ENCODE measurements at places on chromosomes 1 and 21.

GRCh38 chr1:63004868-63005267, 220.9 kb downstream of the ATG4C start:
- H3K4me1 ChIP-seq: no peaks in the 10 kb centered on the region
- H3K27me3 ChIP-seq: peaks cover 18% of the 10 kb centered on the region
- no peak overlapping the region for H3K4me3 ChIP-seq

- DNase-seq: no peak
- peaks cover 9% of the 10 kb centered on the region for H3K27me3 ChIP-seq
- no peaks in the 10 kb centered on the region for H3K4me1 ChIP-seq
These were observed 21.9 kb downstream of the FAM3B start for GRCh38 chr21:41338455-41338854.

- H3K4me1 ChIP-seq: no peaks in the 10 kb centered on the region
- no peak overlapping the region for H3K27ac ChIP-seq
- H3K36me3 ChIP-seq: no peaks in the 10 kb centered on the region
These were observed 215.6 kb downstream of the DENND1B start for GRCh38 chr1:197559655-197560054.

- H3K36me3 ChIP-seq: peaks cover 9% of the 10 kb centered on the region
- no peak for DNase-seq
- peaks cover 27% of the 10 kb centered on the region for H3K4me1 ChIP-seq
- no peak overlapping the region for H3K4me3 ChIP-seq
These were observed 157.0 kb downstream of the ADSS2 start for GRCh38 chr1:244294599-244295224.

GRCh38 chr1:10168912-10169514, 41.4 kb upstream of the KIF1B start:
- H3K4me3 ChIP-seq: no peak overlapping the region
- H3K4me1 ChIP-seq: peaks cover 6% of the 10 kb centered on the region
- DNase-seq: no peak

DNA sequence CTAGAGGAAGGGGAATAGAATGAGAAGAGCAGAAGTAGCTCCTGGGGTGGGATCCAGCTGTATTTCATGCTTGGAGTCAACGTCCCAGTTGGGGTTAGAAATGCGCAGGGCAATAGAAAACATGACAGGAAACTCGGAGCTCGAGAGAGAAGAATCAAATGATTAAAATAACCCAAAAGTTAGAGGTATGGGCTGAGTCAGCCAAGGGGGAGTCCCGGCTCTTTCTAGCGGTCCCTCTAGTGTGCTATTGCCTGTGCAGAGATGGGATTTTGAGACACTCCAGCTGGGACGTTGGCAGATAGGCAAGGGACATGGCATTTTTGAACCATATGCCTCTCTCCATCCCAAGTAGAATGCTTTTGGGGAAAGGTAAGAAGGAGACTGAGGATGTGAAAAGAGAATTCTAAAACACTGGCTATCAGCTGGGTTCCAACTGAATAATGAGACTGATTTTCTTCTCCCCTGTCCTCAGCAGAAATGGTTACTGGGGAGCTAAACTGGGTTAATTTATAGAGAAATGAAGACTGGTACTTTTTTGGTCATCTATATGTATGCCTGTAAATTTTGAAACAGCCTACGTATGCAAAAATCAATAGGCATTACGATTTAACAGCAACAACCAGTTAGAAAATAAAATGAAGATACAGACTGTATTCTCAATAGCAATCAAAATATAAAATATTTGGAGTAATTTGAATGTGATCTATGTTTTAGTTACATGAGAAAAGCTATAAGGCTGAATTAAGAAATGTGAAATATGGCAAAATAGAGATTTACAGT, 7.0 kb upstream of the VPS26C start:
- no peaks in the 10 kb centered on the region for H3K36me3 ChIP-seq
- no peak for DNase-seq
- H3K4me1 ChIP-seq: no peaks in the 10 kb centered on the region
- no peak overlapping the region for H3K4me3 ChIP-seq

DNA sequence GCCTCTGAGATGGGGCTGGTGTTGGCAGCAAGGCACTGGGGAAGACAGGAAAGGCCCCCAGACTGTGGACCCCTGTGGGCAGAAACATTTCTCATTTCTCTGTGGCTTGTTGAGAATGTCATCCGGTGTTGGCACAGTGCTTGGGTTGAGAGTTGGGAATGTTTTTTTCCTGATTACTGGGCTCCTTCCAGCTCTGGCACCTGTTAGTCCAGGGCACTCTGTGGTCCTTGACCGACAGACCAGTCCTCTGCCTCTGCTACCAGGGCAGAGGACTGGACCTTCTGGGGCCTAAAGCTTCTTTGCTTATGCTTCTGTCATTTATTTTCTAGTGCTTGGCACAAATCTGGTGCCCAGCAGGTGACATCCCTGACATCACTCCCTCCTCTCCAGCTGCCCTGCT, 4.8 kb upstream of the SPRR5 start:
- H3K36me3 ChIP-seq: no peaks in the 10 kb centered on the region
- peaks cover 20% of the 10 kb centered on the region for H3K27me3 ChIP-seq
- H3K4me3 ChIP-seq: no peak overlapping the region
- no peak overlapping the region for H3K27ac ChIP-seq
- no peaks in the 10 kb centered on the region for H3K4me1 ChIP-seq

DNA sequence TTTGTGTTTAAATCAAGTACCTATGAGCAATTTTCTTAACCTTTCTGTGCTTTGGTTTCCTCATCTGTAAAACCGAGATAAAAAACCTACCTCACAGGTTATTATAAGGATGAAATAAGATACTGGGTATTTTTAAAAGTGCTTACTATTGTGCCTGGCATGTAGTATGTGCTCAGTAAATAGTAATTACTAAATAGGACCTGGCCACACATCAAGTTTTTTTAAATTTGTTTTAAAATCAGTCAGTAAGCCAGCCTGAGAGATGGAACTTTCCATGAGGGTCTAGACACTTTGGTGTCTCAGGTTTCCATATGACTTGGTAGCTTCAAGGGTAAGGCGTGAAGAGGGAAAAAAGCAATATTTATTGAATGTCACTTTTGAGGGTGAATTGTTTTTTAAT, 7.0 kb upstream of the ATF3 start:
- H3K27me3 ChIP-seq: peaks cover 76% of the 10 kb centered on the region
- DNase-seq: no peak
- H3K36me3 ChIP-seq: peaks cover 3% of the 10 kb centered on the region
- peaks cover 3% of the 10 kb centered on the region for H3K4me1 ChIP-seq

GRCh38 chr1:201463071-201463552, 5.9 kb downstream of the PHLDA3 start:
- DNase-seq: no peak
- no peak overlapping the region for H3K27ac ChIP-seq
- H3K4me1 ChIP-seq: no peaks in the 10 kb centered on the region
- H3K36me3 ChIP-seq: peaks cover 5% of the 10 kb centered on the region
- H3K4me3 ChIP-seq: no peak overlapping the region

DNA sequence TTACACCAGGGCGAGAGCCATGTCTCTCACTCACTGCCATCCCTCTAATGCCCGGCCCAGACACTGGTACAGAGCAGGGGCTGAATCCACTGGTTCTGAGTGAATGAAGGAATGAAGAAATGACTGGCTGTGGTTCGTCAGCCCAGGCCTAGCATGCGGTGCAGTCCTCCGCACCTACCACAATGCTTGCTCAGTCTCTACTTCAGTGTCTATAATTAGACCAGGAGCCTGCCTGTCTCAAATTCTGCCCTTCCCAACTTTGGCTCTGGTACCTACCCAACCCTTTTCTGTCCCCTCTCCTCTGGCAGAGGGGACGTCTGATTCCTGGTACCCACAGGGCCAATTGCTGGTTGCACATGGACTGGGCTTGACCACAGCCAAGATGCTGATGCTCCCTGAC, 118.2 kb upstream of the GRIK3 start:
- no peak overlapping the region for H3K4me3 ChIP-seq
- no peaks in the 10 kb centered on the region for H3K4me1 ChIP-seq
- DNase-seq: no peak
- H3K36me3 ChIP-seq: no peaks in the 10 kb centered on the region
- H3K27ac ChIP-seq: no peak overlapping the region

DNA sequence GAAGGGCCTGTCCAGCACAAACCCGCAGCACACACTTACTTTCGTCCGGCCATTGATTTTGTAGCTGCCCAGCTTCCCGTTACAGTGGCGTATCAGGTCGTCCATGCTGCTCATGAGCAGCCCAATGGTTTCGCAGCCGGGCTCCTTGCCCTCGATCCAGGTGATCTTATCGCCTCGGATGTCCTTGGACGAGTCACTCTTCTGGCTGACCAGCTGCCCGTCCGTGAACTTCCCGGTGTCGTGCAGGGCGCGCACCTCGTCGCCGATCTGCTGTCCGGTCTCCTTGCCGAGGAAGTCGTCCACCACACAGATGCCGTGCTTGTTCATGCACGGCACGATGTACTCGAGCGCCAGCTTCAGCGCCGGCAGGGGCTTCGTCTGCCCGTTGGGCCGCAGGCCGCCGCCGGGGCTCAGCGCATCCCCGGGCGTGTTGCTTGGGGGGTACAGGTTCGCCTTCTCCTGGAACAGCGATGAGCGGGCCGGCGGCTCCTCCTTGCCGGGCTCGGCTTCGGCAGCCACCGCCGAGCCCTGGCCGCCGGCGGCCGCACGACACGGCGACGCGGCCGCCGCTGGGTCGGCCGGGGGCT, 1.0 kb downstream of the EGLN1 start:
- H3K4me1 ChIP-seq: peaks cover 34% of the 10 kb centered on the region
- peak; percentile 25 for DNase-seq
- H3K36me3 ChIP-seq: peaks cover 3% of the 10 kb centered on the region
- no peaks in the 10 kb centered on the region for H3K27me3 ChIP-seq

Measured in effector memory CD8-positive, alpha-beta T cell (primary cell).